Activated CD4-positive, CD25-positive, alpha-beta regulatory T cell treated with anti-CD3 and anti-CD28 coated beads, Interleukin-2, amount 50 U/mL, for 72 hours (primary cell): ENCODE measurements at places on chromosomes 7 and 10.

GRCh38 chr10:70751356-70751755, 33.8 kb downstream of the TBATA start:
- no peak for DNase-seq

DNA sequence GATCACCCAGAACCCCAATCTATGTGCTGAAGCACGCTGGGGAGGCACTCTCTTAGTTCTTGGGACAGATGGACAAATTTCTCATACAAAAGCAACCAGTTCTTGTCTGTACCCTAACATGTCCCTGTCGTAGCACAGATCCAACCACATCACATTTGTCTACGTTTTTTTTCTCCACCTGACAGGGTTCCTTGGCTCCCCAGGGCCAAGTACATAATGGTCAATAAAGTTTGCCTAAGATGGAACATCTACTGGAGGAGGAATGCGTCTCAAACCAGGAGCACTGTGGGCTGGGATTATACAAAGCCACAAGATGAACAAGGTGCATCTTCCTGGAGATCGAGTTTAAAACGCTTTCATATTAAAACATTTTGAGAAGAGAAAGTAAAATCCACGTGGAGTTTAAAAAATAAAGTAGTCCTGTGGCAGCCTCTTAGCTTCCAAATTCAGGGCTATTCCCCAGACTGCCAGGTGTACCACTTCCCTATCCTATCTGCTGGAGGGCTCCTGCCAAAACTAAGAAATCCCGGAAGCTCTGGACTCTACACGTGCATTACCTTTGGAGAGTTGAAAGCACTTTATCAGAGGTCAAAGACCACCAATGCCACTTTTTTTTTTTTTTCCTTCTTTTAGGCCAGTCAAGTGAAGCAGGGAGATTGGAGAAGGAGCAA, 1.4 kb downstream of the TMEM243 start:
- DNase-seq: no peak

- no peak for DNase-seq
Observed at GRCh38 chr10:130361351-130362105, 225.3 kb downstream of the GLRX3 start.

- DNase-seq: no peak
Observed at GRCh38 chr10:103040418-103040817, 122.3 kb downstream of the CNNM2 start.

- DNase-seq: peak; percentile 53
Observed at GRCh38 chr7:3043544-3044371, at the start of gene CARD11. TSS of gene CARD11 (minus strand) at chr7:3043867. CDS start at chr7:2958506, 85,361 bp downstream.
